ENCODE measurements at places on chromosomes 13 and 19. TPM values are rescaled to one million over a fixed set of nuclear protein-coding genes. Genes with fewer than 3 reads are reported as not detected.

PHLDB3 gene
- total RNA-seq: 4.1 TPM

NCAN gene
- total RNA-seq: not detected

IGFLR1 gene
- total RNA-seq: 8.3 TPM

KLK14 gene
- not detected for total RNA-seq

ZNF850 gene
- 2.6 TPM for total RNA-seq

MARCHF2 gene
- 90.9 TPM for total RNA-seq

REXO1 gene
- total RNA-seq: 23.6 TPM

C19orf67 gene
- not detected for total RNA-seq

GPR18 gene
- total RNA-seq: not detected

ANGPTL8 gene
- total RNA-seq: not detected

NTF4 gene
- 0.25 TPM for total RNA-seq

LILRB2 gene
- not detected for total RNA-seq

RASA3 gene
- 30.2 TPM for total RNA-seq

NECTIN2 gene
- 362 TPM for total RNA-seq

UBE2L5 gene
- not detected for total RNA-seq

ERICH4 gene
- not detected for total RNA-seq

ZNF90 gene
- 1.0 TPM for total RNA-seq

CCL25 gene
- total RNA-seq: not detected

C19orf18 gene
- 0.13 TPM for total RNA-seq

CASP14 gene
- not detected for total RNA-seq

BRCA2 gene
- total RNA-seq: 1.4 TPM

ZNF600 gene
- total RNA-seq: 3.9 TPM

FRY gene
- total RNA-seq: 13.7 TPM

FCER2 gene
- total RNA-seq: not detected

ERFL gene
- total RNA-seq: not detected

PCDH9 gene
- total RNA-seq: 1.8 TPM

SLAIN1 gene
- 16.3 TPM for total RNA-seq

BRME1 gene
- total RNA-seq: 0.49 TPM

ZNF329 gene
- 4.9 TPM for total RNA-seq

ZNF816 gene
- total RNA-seq: 6.5 TPM

PRR22 gene
- total RNA-seq: 0.51 TPM

TJP3 gene
- total RNA-seq: 2.5 TPM

C13orf42 gene
- total RNA-seq: not detected

SMIM44 gene
- not detected for total RNA-seq

DAND5 gene
- total RNA-seq: 0.16 TPM

PPM1N gene
- total RNA-seq: 1.0 TPM

TMPRSS9 gene
- not detected for total RNA-seq

TNNT1 gene
- total RNA-seq: 5.2 TPM

ATP8A2 gene
- 2.4 TPM for total RNA-seq

ADGRE1 gene
- total RNA-seq: not detected

CEACAM16 gene
- not detected for total RNA-seq

LILRB1 gene
- not detected for total RNA-seq

IL4I1 gene
- 2.3 TPM for total RNA-seq

ZNF91 gene
- total RNA-seq: 21.8 TPM

ZFP82 gene
- total RNA-seq: 2.8 TPM

TMEM59L gene
- 1.3 TPM for total RNA-seq

KLC3 gene
- 1.3 TPM for total RNA-seq

PRR19 gene
- 3.9 TPM for total RNA-seq

SULT2B1 gene
- not detected for total RNA-seq

All from mesangial cell (primary cell).